ENCODE measurements at places on chromosomes 3 and 15.

- no peak for DNase-seq
Measured at GRCh38 chr15:84981711-84982300, at the start of gene PDE8A. PDE8A (plus strand) TSS chr15:84981856; CDS start chr15:84982163, 307 bp downstream.

- no peak for DNase-seq
Measured at GRCh38 chr15:57112178-57112577, 193.7 kb downstream of the TCF12 start.

- DNase-seq: no peak
Measured at GRCh38 chr3:8490079-8490552, 11.5 kb upstream of the LMCD1 start.

DNA sequence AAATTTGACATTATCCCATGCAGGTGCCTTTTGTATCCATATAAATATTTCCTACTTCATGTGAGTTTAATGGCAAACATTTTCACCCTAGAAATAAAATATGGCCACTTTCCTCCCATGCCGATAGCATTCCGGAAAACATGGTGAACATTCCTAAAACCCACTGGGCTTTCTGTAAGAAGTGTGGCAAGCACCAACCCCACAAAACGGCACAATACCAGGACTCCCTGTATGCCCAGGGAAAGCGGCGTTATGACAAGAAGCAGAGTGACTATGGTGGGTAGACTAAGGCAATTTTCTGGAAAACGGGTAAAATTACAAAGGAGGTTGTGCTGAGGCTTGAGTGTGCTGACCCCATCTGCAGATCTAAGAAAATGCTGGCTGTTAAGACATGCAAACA lies 7.6 kb downstream of the ANXA2 start:
- no peak for DNase-seq

DNA sequence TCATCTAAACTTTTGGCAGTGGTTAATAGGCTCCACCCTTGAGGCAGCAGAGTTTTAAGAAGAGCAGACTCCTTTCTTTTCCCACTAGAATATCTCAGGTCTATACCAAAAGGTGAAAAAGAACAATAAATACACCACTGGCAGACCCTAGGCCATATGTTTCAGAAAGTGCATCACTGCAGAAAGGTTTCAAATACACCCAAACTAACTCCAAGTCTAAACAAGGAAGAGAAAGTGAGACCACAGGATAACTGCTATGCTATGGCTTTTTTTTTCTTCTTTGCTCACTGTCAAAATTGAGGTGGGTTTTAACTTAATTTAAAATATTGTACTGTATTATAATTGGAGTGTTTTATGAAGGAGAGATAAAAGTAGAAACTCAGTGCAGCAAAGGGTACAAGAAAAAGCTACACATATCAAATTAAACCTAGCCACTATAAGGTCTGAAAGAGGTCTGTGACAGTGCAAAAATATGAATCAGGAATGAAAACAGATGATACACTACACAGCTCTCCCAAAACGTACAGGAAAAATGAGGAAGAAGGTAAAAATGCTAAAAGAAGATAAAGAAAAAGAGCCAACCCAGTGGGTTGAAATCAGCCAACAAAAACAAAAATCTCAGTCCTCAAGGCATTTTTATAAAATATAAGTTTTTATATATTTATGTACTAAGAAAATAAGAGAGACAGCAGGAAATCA lies 8.4 kb downstream of the SNX4 start:
- no peak for DNase-seq

GRCh38 chr3:10173095-10173925 lies 8.6 kb downstream of the IRAK2 start:
- DNase-seq: no peak

DNA sequence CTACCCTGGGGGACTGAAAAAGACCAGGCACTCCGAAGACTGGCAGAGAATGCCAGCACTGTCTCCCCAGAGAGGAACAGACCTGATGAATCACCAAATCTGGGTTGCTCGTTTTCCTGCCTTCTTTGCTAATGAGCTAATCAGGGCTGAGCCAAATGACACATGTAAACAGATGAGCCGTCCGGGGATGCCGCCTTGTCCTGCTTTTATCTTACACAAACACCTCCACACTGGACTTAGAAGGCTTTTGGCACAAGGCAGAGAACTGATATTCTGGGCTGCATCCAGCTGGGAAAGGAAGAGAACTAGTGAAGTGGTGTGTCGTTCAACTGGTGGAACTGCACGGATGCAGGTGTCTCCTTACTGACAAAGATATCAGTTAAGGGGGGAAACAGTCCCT lies 88.1 kb downstream of the MECOM start:
- DNase-seq: no peak

- DNase-seq: no peak
Measured at GRCh38 chr3:120858521-120858920, 49.5 kb upstream of the STXBP5L start.

GRCh38 chr3:145055375-145056076 lies 1083.9 kb downstream of the DIPK2A start:
- DNase-seq: no peak

- DNase-seq: no peak
Measured at GRCh38 chr3:194220901-194221326, 85.0 kb downstream of the HES1 start.

DNA sequence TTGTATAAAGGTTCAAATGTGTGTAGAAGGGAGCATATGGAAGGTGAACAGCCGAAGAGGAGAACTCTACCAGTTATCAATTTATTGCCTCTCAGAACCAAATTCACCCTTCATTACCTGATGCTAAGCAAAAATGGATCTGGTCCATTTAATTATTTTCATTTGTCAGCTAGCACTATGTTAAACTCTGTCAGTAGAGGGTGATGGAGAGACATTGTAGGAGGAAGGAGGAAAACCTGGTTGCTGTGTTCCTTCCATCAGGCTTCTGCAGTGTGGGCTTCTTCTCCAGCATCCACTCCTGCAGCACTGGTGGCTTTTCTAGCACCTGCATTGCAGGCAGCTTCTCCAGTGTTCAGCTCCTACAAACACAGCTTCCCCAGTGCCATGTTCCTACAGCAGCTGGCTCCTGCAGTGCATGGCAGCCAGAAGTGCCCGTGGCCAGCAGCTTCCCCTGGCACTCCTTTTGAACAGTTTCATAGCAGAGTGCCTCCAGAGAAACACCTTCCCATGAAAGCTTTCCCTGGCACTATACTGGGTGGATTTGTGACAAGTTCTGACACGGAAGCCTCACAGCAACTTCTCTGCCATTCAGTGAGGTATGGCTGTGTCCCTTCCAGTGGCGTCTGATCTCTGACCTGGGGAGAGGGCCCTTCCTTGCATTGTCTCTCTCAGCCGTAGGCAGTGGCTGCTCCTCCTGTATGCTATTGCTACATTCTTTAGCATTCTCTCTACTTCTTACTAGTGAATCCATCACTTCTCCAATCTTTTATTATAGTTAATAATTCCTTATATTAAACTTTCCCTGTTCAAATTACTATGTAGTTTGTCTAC lies 14.6 kb upstream of the IL17RD start:
- DNase-seq: no peak

DNA sequence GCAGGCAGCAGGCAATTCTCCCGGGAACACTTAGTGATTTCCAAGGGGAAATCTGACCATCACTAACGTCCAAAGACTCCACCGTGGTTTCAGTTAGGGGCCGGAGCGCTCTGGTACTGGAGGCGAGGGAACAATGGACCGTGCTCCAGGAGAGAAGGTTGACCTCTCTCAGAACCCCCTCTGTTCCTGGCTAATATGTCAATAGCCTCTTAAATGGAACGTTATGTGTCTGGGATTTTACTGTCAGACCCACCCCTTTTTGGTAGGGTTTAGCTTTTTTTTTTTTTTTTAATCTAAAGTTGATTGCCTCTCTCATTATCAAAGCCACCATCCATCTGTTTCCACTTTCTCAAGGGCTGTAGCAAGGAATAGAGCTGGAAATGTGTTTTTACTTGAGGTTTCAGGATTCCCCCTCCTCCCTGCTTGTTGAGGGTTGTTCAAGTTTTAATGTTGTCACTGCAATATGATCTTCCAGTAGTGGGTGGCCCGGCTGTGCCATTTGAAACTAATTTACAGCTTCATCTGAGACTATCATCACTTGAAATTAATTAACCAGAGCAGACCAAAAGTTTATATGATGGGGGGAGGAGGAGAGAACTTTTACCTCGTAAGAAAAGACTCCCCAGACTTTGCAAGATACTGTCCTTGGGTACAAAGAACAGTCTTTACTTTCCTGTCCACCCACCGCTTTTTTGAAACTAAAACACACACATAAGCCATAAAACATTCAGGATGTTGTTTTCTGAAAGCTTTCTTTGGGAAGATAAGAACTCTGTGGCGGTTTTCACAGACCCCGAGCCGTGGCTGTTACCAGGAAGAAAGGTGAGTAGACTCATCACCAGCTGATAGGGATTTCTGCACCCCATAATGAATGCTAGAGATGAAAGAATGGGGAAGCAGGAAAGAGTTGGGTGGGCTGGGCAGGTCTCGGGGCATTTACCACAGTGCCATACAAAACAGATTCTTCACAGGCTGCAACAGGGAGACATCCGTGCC lies 187.8 kb downstream of the UACA start:
- DNase-seq: no peak

DNA sequence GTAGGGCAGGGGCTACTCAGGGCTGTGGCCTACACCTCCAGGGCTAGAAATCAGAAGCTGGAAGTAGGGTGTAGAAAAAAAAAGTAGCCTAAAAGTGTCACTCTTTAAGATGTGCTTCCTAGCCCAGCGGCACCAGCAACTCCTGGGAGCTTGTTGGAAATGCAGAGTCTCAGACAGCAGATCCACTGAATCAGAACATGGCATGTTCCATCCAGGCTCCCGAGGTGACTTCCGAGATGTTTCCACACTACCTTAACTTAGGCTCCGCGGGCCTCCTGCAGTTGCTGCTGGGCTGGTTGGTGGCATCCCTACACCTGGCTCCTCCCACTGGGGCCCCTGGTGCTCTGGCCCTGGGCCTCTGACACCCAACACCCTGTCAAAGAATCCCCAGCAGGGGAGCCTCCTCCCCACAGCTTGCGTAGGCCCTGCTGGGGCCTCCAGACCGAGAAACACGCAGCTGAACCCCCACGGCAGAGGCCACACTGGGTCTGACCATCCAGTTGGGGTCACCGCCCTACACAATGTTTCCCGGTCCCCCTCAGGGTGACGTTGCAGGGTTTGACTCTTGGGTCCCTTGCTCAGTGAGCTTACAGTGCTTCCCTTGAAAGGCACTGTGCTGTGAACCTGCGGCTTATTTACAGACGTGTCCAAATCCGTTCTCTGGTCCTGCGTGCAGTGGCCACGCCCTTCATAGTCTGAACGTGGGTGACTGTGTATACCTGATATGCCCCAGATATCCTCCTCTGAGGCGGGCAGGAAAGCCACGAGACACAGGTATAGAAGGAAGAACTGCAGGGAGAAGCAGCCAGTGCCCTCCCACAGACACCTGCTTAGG lies 46.5 kb downstream of the FAM174B start:
- DNase-seq: no peak

DNA sequence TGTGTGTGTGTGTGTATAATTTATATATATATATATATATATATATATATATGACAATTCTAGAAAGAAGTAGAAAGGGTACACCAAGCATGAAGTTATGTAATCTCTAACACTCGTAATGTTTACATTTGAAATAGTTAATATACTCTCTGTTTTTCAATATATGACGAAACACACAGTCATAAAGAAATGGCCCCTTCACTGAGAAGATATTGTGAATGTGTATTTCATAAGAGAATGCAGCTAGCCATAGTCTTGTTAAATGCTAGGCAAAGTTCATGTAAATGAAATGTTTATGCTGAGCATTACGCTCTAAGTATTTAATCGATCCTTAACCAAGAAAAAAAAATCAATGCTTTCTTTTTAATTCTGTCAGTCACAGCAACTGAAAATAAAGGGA lies 154.7 kb upstream of the TSPAN3 start:
- no peak for DNase-seq

- no peak for DNase-seq
Measured at GRCh38 chr3:28860307-28860706, 420.6 kb upstream of the RBMS3 start.

GRCh38 chr3:49133226-49133951 lies 539 bp upstream of the LAMB2 start:
- no peak for DNase-seq

GRCh38 chr3:2579206-2579605 lies 480.5 kb downstream of the CNTN4 start:
- DNase-seq: no peak

DNA sequence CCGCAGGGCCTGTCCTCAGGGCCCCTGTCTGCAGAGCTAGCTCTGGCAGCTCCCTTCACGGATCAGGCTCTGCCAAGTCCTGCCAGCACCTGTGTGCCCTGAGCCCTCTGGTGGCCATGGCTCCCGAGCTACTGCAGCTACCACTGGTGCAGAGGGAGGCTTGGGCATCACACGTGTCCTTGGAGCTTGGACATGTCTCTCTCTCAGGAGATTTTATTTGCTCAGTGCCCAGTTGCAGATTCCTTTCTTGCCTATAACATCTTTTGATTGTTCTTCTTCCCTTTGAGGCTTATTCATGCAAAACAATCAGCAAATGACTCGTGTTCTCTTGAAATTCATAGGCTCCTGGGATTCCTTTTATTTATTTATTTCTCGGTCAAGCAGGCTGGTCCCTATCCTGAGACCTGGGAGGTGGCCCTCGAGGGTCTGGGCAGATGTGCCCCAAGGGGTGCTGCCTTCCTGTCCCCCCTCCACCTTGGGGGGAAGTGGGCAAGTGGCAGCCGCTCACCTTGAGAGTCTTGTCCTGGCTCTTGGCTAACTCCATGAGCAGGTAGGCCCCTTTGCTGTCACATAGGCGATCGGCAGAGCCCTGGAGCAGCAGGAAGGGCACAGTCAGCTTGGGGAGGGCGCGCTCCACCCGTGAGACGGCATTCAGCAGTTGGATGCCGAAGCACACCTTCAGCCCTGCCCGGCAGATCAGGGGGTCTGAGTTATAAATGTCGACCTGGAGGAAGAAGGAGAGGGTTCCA lies 21.9 kb downstream of the ABTB1 start:
- no peak for DNase-seq

Measured in NCI-H187 treated with DMSO at 0.1 percent for 48 hours (cell line).